ENCODE measurements at places on chromosomes 2 and 18.

DNA sequence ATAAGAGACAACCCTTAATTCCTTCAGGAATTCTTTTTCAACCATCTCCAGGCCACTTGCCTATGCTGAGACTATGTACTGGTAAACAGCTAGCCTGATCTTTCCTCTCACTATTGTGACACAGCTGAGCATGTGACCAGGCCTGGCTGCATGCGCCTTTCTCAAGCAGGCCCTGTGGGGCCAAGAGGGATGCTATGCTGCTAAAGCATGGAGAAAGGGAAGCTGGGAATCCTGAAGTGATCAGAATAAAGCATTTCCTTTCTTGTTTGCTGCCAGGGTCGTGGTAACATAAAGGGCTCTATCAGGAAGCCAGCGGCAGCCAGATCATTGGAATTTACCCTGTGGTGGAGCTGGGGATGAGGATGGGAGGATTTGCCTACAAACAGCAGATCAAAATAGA, 29.8 kb upstream of the LCLAT1 start:
- no peak for DNase-seq

- DNase-seq, result no peak
Observed at GRCh38 chr18:68034296-68034695, 517.8 kb upstream of the DSEL start.

DNA sequence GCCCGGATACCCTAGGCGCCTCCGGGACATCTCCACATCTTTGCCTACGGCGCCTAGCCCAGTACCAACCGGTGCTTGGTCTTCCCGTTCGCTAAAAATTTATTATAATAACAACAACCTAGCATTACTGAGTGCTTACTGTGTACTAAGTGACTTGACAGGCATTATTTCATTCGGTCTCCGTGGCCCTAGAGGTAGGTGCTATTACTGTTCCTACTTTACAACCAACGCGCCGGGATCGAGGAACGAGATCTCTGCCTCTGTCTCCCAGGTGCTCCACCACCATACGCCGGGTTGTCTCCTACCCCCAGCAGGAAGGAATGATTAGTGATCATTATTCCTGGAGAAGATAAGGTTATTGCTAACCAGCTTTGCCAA, 657 bp upstream of the BIN1 start:
- DNase-seq, result no peak

GRCh38 chr2:204436230-204436629, 109.0 kb upstream of the PARD3B start:
- no peak for DNase-seq

GRCh38 chr2:59413751-59414570, 1139.5 kb downstream of the BCL11A start:
- DNase-seq, result no peak

GRCh38 chr2:134919341-134920210, 954 bp downstream of the CCNT2 start:
- no peak for DNase-seq

DNA sequence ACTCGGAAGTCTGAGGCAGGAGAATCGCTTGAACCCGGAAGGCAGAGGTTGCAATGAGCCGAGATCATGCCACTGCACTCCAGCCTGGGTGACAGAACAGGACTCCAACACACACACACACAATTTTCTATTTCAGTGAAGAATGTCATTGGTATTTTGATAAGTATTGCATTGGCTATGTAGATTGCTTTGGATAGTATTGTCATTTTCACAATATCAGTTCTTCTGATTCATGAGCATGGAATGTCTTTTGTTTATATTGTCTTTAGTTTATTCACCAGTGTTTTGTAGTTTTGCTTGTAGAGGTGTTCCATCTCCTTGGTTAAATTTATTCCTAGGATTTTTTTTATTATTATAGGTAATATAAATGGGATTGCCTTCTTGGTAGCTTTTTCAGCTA, 693.4 kb upstream of the SYT4 start:
- no peak for DNase-seq

GRCh38 chr2:45242161-45242741, 233.0 kb upstream of the SIX2 start:
- DNase-seq, result no peak

- DNase-seq, result no peak
Observed at GRCh38 chr2:226048611-226049010, 649.1 kb downstream of the NYAP2 start.

DNA sequence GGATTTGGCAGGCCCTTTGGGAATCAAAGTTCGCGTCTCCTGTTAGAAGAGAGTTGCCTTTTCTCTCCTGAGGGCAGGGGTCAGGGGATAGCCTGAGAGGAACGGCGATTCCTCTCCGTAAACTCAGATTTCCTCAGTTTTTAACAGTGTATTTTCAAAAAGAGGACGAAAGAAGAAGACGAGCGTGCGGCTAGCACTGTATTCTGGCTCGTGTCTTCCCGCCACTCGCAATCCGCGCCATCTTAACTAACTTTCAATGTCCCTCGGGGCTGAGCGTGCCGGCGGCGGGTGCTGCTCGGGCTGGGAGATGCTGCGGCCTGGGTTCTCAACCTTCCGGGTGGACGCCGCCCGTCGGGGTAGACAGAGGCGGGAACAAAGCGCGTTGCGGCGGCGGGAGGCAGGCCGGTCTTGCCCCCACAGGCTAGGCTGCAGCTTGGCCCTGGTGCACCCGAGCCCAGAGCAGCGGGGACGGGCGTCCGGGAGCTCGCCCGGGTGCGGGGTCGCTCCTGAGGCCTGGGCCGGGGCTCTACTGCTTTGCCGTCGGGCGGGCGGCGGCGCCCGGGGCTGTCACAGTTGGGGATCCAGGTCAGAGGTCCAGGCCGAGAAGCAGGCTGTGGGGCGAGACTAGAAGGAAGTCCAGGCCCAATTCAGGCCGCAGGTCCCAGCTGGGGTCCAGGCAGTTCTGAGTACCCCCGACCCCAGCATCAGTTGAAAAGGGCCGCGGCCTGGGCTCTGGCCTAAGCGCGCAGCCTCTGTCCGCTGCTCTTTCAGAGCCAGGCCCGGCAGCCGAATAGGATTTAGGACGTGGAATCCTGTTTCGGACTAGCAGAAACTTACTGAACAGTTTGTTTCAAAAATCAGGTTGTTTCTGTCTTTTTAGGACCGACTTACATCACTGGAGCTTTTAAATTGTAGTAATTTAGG, 11.8 kb downstream of the TBR1 start:
- DNase-seq, result no peak

- DNase-seq, result no peak
Observed at GRCh38 chr2:32514946-32515345, 112.9 kb upstream of the TTC27 start.

DNA sequence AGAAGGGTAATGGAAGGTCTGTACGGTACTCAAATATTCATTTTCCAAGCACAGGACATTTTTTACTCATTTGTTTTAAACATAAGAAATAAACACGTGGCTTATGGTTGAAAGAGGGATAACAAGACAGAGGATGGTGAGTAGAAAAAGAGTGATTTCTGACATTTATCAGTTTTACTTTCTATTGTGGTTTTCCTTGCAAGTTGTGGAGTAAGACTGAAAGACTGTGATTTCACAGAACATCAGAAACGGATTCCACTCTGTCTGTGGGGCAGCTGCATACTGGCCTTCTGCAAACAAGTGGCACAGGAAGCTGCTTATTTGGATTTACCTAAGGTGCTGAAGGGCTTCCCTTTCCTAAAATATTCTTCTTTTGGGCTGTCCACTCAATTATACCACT, 122.2 kb upstream of the ITGB6 start:
- DNase-seq, result no peak

GRCh38 chr2:144582651-144583380, 62.9 kb upstream of the ZEB2 start:
- DNase-seq, result no peak

DNA sequence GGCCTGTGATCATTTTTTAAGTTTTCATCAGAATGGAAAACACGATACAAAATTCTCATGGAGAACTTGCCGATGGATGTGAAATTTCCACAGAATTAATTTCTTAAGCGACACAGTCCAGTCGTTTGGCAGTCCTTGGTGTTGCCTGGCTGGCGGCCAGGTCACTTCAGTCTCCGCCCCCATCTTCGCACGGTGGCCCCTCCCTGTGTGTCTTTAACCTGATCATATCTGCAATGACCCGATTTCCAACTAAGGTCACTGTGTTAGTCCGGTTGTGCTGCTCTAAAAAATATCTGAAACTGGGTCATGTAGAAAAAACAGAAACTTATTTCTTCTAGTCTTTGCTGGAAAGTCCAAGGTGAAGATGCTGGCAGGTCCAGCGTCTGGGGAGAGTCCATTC, 44.5 kb upstream of the COPS8 start:
- DNase-seq, result no peak

- no peak for DNase-seq
Observed at GRCh38 chr18:49976795-49977560, 163.6 kb upstream of the ACAA2 start.

GRCh38 chr2:60707750-60708371, 48.2 kb upstream of the PAPOLG start:
- DNase-seq, result peak; percentile 46

- DNase-seq, result no peak
Observed at GRCh38 chr2:201888426-201888800, 82.1 kb downstream of the CDK15 start.

DNA sequence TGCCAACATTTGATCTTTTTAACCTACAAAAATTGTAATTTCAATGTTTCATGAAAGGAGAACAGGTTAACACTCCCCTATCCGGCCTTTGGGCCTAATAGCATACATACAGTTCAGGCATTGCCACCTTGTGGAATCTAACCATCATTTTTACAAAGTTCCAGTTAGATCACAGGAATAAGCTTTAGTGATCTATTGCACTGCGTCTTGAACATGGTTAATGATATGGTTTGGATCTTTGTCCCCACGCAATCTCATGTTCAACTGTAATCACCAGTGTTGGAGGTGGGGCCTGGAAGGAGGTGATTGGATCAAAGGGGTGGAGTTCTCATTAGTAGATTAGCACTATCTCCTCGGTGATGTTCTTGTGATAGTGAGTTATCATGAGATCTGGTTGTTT, 58.2 kb upstream of the NEUROD1 start:
- DNase-seq, result no peak

GRCh38 chr2:49189512-49190225, 35.4 kb upstream of the FSHR start:
- no peak for DNase-seq

- no peak for DNase-seq
Observed at GRCh38 chr2:73109431-73110167, 3.1 kb downstream of the RAB11FIP5 start.

DNA sequence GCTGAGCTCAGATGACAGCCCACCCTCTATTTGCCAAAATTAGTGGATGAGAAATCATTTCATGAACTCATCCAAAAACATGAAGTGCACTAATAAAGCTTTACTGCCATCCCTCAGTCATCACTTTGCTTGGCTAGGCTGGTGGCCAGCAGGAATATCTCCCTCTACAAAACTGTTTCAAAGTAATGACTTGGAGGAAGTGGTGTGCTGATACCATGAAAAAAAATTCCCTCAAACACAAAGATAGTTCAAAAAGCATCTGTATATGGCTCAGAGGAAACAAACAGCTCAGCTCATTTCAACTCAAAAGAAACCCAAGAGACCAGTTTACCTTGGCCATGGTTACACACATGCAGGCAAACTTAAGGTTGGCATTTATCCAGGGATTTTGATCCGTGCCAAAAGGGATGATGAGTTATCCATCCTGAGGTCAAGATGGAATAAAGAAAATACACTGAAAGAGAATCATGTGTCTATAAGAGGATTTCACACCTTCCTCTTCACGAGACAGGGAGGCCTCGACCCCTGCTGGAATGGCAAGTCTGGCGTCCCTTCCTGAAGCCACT, 18.4 kb upstream of the WIPF1 start:
- no peak for DNase-seq

Data from KG1 (cell line).